ENCODE measurements at places on chromosomes 5 and 9.

GRCh38 chr9:99416007-99416406, 193.9 kb downstream of the SEC61B start:
- H3K4me1 ChIP-seq: no peaks in the 10 kb centered on the region
- DNase-seq: no peak
- H3K4me3 ChIP-seq: no peak overlapping the region
- H3K27me3 ChIP-seq: no peaks in the 10 kb centered on the region
- H3K36me3 ChIP-seq: no peaks in the 10 kb centered on the region
- no peak overlapping the region for H3K27ac ChIP-seq

DNA sequence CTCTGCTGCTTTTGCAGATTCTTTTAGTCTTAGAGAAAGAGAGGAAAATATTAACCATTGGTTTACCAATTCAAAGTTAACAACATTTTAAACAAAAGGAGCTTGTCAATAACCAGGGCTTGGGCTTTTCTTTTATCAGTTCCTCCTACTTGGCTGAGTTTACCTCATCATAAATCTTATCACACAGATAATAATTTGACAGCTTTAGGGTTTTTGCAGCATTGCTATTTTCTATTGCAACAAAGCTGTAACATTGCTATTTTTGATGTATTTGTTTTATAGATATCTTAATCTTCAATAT, 9.8 kb upstream of the ABL1 start:
- H3K4me1 ChIP-seq: peaks cover 36% of the 10 kb centered on the region
- no peaks in the 10 kb centered on the region for H3K36me3 ChIP-seq
- H3K4me3 ChIP-seq: no peak overlapping the region
- no peaks in the 10 kb centered on the region for H3K27me3 ChIP-seq

GRCh38 chr5:133234273-133234672, 182.5 kb downstream of the HSPA4 start:
- H3K4me3 ChIP-seq: no peak overlapping the region
- no peak overlapping the region for H3K27ac ChIP-seq
- H3K36me3 ChIP-seq: no peaks in the 10 kb centered on the region
- no peaks in the 10 kb centered on the region for H3K27me3 ChIP-seq

- peaks cover 1% of the 10 kb centered on the region for H3K4me1 ChIP-seq
- no peaks in the 10 kb centered on the region for H3K27me3 ChIP-seq
- no peak overlapping the region for H3K4me3 ChIP-seq
- no peak for DNase-seq
Observed at GRCh38 chr9:36997414-36997813, 36.7 kb downstream of the PAX5 start.

- no peaks in the 10 kb centered on the region for H3K4me1 ChIP-seq
- no peak overlapping the region for H3K27ac ChIP-seq
- DNase-seq: no peak
- H3K27me3 ChIP-seq: no peaks in the 10 kb centered on the region
- H3K4me3 ChIP-seq: no peak overlapping the region
- H3K36me3 ChIP-seq: no peaks in the 10 kb centered on the region
Observed at GRCh38 chr5:122585371-122585770, 189.5 kb upstream of the SNX2 start.

DNA sequence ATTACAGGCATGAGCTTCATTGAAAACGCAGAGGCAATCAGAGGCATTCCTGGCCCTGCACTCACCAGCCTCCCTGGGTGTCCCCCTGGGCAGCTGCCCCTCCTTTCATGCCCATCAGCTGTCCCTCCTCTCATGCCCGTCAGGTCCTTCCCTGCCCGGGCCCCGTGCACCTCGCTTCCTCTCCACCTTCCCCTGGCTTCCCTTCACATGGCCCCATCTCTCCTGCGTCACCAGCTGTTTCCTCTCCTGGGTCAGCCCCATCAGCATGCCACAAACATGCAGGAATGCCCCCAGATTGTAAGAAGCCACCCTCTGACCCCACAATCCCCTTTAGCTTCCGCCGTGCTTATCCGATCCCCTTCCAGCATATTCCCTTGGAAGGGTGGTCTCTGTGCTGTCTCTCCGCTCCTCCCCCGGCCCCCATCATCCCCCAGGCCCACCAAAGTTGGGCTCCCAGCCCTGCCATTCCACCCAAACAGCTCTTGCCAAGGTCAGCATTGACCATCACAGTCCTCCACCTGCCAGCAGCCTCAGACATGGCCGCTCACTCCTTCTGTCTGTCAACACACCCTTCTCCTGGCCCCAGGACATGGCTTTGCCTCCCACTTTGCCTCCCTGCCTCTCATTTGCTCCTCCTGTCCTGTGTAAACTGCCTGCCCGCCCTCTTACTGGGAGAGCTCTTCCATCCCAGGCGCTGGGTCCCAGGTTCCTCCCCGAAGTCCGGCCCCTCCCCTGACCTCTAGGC, 98.6 kb upstream of the IER5L start:
- no peaks in the 10 kb centered on the region for H3K36me3 ChIP-seq
- H3K4me3 ChIP-seq: no peak overlapping the region
- H3K4me1 ChIP-seq: peaks cover 5% of the 10 kb centered on the region
- no peak overlapping the region for H3K27ac ChIP-seq
- no peaks in the 10 kb centered on the region for H3K27me3 ChIP-seq
- no peak for DNase-seq

- no peaks in the 10 kb centered on the region for H3K36me3 ChIP-seq
- H3K27ac ChIP-seq: no peak overlapping the region
- no peaks in the 10 kb centered on the region for H3K27me3 ChIP-seq
- H3K4me1 ChIP-seq: no peaks in the 10 kb centered on the region
- DNase-seq: no peak
- H3K4me3 ChIP-seq: no peak overlapping the region
Observed at GRCh38 chr9:94576131-94576530, 17.5 kb downstream of the FBP2 start.

GRCh38 chr9:21060919-21061561, 16.7 kb downstream of the IFNB1 start:
- H3K4me3 ChIP-seq: no peak overlapping the region
- H3K27ac ChIP-seq: no peak overlapping the region
- no peaks in the 10 kb centered on the region for H3K36me3 ChIP-seq

GRCh38 chr5:171342362-171343111, 33.5 kb downstream of the TLX3 start:
- no peak overlapping the region for H3K27ac ChIP-seq
- DNase-seq: peak; percentile 79
- no peaks in the 10 kb centered on the region for H3K36me3 ChIP-seq
- H3K27me3 ChIP-seq: no peaks in the 10 kb centered on the region
- H3K4me1 ChIP-seq: peaks cover 3% of the 10 kb centered on the region
- H3K4me3 ChIP-seq: no peak overlapping the region

DNA sequence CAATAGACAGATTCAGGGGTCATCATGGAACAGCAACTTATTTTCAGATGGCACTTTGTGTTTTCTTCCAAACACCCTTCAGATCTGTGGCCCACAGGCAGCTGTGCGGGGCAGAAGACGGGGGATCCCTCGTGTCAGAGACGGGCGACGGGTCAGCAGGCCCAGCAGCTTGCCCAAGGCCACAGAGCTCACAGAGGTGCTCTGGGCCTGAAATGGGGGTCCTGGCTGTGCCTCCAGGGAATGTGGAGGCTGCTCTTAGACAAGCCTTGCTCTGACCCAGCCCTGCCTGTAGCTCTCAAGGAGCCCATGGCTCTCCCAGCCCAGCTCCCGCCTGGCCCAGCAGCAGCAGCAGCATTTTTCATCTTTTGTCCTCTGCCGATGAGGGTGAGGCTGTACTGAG, 40.9 kb upstream of the SARDH start:
- H3K36me3 ChIP-seq: no peaks in the 10 kb centered on the region
- no peak overlapping the region for H3K4me3 ChIP-seq
- no peaks in the 10 kb centered on the region for H3K27me3 ChIP-seq
- H3K4me1 ChIP-seq: peaks cover 4% of the 10 kb centered on the region
- H3K27ac ChIP-seq: no peak overlapping the region
- DNase-seq: no peak

GRCh38 chr9:84990416-84990815, 320.9 kb downstream of the NTRK2 start:
- no peak overlapping the region for H3K4me3 ChIP-seq
- H3K4me1 ChIP-seq: no peaks in the 10 kb centered on the region

DNA sequence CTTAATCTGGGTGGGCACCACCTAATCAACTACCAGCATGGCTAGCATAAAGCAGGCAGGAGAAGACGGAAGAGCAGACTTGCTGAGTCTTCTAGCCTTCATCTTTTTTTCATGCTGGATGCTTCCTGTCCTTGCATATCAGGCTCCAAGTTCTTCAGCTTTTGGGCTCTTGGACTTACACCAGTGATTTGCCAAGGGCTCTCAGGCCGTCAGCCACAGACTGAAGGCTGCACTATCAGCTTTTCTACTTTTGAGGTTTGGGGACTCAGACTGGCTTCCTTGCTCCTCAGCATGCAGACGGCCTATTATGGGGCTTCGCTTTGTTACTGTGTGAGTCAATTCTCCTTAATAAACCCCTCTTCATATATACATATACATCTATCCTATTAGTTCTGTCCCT, 180.2 kb downstream of the TRPM3 start:
- no peaks in the 10 kb centered on the region for H3K27me3 ChIP-seq
- no peaks in the 10 kb centered on the region for H3K36me3 ChIP-seq
- H3K4me3 ChIP-seq: no peak overlapping the region
- no peak for DNase-seq
- H3K27ac ChIP-seq: no peak overlapping the region

- no peak overlapping the region for H3K27ac ChIP-seq
- H3K27me3 ChIP-seq: no peaks in the 10 kb centered on the region
- DNase-seq: no peak
- no peaks in the 10 kb centered on the region for H3K36me3 ChIP-seq
- no peaks in the 10 kb centered on the region for H3K4me1 ChIP-seq
Observed at GRCh38 chr5:146520731-146521130, 4.7 kb upstream of the GPR151 start.

- H3K4me1 ChIP-seq: peaks cover 5% of the 10 kb centered on the region
- H3K27ac ChIP-seq: no peak overlapping the region
- no peak overlapping the region for H3K4me3 ChIP-seq
- no peaks in the 10 kb centered on the region for H3K36me3 ChIP-seq
- no peak for DNase-seq
- H3K27me3 ChIP-seq: no peaks in the 10 kb centered on the region
Observed at GRCh38 chr9:113636165-113636564, 172.6 kb downstream of the RGS3 start.

DNA sequence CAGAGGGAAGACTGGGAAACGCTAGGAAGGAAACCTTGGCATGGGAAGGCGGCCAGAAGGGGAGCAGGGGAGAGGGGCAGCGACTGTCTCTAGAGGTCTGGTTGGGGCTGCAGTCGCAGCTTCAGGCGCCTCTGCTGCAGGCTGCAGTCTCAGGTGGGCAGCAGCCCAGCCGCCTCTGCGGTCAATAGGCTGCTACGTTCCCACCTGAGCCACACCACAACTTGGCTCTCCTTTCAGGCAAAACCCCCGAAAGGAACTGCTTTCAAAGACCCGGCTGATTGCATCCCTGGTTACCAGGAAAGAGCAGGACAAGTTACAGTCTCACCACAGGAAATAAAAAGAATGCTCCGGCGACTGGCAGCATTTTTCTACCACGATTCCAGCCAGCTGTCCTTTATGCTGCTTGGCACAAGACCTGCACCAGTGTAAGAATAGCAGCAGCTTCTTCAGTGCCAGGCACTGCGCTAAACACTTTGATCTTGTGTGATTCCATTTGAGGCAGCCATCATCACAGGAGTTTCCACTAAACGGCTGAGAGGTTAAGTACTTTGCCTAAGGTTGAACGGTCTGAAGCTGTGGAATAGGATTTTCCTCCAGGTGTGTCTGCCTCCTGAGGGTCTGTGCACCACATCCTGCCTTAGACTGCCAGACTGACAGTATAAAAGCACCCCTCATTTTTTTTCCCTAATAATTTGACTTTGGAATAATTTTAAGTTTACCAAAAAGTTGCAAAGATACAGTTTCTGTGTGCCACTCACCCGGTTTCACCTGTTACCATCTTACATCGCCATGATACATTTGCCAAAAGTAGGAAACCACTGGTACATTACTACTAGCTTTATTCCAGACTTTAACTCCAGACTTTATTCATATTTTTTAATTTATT, 7.5 kb downstream of the RPS14 start:
- peaks cover 3% of the 10 kb centered on the region for H3K4me1 ChIP-seq
- H3K27me3 ChIP-seq: no peaks in the 10 kb centered on the region
- H3K27ac ChIP-seq: no peak overlapping the region

DNA sequence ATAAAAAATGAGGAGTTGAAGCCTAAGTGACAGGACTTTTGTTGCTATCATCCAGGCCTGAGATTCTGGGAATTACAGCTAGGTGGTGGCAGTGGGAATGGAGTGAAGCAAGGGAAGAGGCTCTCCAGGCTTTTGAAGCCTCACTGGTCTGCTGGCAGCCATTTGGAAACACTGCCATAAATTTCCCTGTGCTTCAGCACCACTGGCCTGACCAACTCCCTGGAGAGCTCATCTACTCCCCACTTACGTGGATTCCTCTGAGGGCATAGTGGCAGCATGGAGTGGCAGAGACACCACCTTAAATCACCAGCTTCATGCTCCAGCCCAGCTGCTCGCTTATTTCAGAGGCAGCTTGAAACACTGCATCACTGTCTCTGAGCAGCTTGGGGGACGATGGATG, 518.2 kb downstream of the TLR4 start:
- H3K36me3 ChIP-seq: no peaks in the 10 kb centered on the region
- no peak overlapping the region for H3K4me3 ChIP-seq

DNA sequence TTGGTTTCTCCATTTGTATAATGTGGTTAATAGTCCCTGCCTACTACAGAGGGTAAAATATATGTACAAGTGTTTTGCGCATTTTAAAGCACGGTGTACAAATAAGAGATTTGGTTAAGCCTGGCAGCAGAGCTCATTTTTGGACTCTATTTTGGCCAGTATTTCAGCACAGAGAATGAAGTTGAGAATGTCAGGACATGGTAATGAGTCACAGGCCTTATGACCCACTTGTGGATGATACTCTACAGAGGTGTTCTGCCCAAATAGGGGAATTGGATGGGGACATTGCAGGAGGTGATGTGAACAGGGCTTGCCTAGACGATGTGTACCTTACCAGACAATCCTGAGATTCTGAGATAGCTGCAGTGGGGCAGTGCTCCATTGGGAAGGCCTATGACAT, 50.6 kb downstream of the MELK start:
- no peaks in the 10 kb centered on the region for H3K36me3 ChIP-seq
- H3K27me3 ChIP-seq: no peaks in the 10 kb centered on the region
- no peak for DNase-seq
- no peak overlapping the region for H3K4me3 ChIP-seq
- peaks cover 4% of the 10 kb centered on the region for H3K4me1 ChIP-seq

DNA sequence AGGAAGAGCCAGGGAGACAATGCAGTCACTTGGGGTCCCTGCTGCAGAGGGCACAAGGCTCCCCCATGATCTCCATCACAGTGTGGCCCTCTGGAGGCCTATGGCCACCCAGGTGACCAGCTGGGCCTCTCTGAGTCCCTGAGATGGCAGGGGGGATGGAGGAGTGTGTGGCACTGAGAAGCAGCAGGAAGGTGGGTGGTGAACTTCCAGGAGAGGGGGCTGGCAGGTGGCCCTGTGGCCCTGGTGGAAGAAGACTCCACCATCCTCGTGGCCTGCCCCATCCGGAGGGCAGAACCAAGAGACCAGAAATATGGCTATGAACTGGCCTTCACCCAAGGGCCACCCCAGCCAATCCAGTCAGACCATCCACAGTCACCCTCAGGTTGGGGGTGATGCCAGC, 31.7 kb upstream of the AFAP1L1 start:
- H3K4me3 ChIP-seq: no peak overlapping the region
- no peak for DNase-seq
- H3K27me3 ChIP-seq: no peaks in the 10 kb centered on the region
- H3K4me1 ChIP-seq: no peaks in the 10 kb centered on the region
- H3K36me3 ChIP-seq: no peaks in the 10 kb centered on the region

GRCh38 chr9:136147890-136148714, 29.4 kb upstream of the TMEM250 start:
- no peaks in the 10 kb centered on the region for H3K27me3 ChIP-seq
- no peaks in the 10 kb centered on the region for H3K36me3 ChIP-seq
- H3K4me3 ChIP-seq: no peak overlapping the region
- H3K4me1 ChIP-seq: no peaks in the 10 kb centered on the region

Data from testis (tissue), 5 donors.